ENCODE measurements at places on chromosomes 16 and 17. TPM values are rescaled to one million over a fixed set of nuclear protein-coding genes. Genes with fewer than 3 reads are reported as not detected.

The AOC3 gene
- 9.6 TPM for total RNA-seq

The HBZ gene
- total RNA-seq: 38.7 TPM

The ATP6V0C gene
- total RNA-seq: 46.2 TPM

The DCAKD gene
- total RNA-seq: 51.7 TPM

The KRT39 gene
- total RNA-seq: 0.18 TPM

The DNAH17 gene
- total RNA-seq: 0.41 TPM

The DVL2 gene
- total RNA-seq: 73.5 TPM

The ARHGAP44 gene
- total RNA-seq: 7.9 TPM

The CCDC200 gene
- total RNA-seq: not detected

The KRTAP4-3 gene
- not detected for total RNA-seq

The RDM1 gene
- total RNA-seq: 0.93 TPM

The SPN gene
- 7.0 TPM for total RNA-seq

The CFAP97D1 gene
- total RNA-seq: not detected

The KRT17 gene
- 11.1 TPM for total RNA-seq

The LRRC46 gene
- 0.35 TPM for total RNA-seq

The CACNG3 gene
- not detected for total RNA-seq

The SLC25A19 gene
- total RNA-seq: 8.6 TPM

The KRTAP2-4 gene
- not detected for total RNA-seq

The IKZF3 gene
- 0.76 TPM for total RNA-seq

The TMEM97 gene
- total RNA-seq: 25.3 TPM

The ZNF385C gene
- total RNA-seq: 1.5 TPM

The CD300LB gene
- 0.82 TPM for total RNA-seq

The EFCAB13 gene
- 7.4 TPM for total RNA-seq
